Stimulated activated CD4-positive, alpha-beta T cell treated with anti-CD3 and anti-CD28 coated beads, TNF-alpha, amount 100 ng/mL, for 24 hours (primary cell): ENCODE measurements at places on chromosomes 2 and 18.

DNA sequence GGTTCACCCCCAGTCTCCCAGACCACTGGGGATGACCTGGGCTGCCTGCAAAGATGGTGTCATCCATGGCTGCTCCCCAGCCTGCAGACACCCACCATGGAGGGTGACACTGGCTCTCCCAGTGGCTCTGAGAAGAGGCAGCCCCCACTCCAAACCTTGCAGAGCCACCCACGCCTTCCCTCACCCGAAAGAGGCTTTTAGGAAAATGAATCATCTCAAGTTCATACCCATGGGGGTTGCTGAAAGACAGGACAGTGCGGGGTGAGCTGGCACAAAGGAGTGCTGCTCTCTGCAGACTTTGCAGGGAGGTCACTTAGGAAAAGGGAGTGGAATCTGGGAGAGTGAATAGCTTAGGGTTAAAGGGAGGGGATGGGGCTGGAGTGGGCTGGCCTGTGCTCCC is 36.4 kb downstream of the MPHOSPH10 start:
- no peak for DNase-seq

DNA sequence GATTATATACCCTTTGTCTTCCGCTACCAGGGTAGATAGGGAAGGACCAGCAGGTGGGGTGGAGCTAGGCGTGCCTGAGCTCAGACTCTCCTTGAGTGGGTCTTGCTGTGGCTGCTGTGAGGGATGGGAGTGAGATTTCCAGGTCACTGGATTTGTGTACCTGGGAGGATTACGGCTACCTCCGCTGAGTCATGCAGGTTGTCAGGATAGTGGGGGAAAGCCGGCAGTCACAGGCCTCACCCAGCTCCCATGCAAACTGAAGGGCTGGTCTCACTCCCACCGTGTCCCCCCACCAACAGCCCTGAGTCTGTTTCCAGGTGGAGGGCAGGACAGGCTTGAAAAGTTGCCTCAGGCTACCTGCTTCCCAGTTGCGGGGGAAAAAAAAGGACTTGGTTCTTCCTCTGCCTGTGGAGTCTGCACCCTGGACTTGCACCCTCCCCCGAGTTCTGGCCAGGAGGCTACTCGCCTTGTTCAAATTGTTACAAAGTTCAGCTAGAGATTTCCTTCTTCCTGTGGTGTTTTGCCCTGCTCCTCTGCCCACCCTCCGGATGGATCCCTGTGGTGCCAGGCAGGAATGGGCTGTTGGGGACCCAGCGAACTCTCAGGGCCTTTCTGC is 268.3 kb downstream of the VAPA start:
- DNase-seq = no peak

- no peak for DNase-seq
Observed at GRCh38 chr2:179636100-179636980, 225.1 kb downstream of the ZNF385B start.

GRCh38 chr18:55503167-55503820 is 84.7 kb downstream of the TCF4 start:
- DNase-seq = no peak

DNA sequence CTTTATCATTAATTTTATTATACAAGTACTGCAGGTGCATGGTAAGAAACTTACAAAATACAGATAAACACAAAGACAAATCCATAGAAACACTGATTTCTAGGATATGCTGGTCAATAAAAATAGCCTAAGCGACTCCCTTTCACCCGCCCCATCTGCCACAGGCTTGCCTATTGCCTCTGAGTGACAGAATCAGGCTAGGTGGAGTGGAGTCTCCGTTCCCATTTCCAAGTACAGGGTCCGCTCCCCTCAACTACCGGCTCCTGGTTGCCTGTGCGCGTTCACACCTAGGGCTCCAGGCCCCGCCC is 201 bp upstream of the TRAPPC12 start:
- no peak for DNase-seq

DNA sequence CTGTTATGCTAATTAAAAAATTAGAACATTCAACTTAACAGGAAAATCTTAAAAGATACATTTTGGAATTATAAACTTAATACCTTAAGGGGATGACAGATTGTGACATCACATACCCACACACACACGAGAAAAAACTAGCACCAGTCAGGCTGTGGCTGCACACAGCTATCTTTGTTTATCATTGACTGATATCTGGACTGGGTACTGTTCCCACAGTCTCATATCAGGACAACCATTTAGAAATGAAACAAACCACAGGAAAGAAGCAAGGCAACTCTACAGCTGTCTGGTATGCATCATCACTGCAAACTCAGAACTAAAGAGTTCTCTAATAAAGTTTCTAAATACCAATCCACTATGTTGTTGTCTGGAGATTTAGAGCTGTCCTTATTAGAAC is 210.9 kb upstream of the SMAD7 start:
- no peak for DNase-seq

DNA sequence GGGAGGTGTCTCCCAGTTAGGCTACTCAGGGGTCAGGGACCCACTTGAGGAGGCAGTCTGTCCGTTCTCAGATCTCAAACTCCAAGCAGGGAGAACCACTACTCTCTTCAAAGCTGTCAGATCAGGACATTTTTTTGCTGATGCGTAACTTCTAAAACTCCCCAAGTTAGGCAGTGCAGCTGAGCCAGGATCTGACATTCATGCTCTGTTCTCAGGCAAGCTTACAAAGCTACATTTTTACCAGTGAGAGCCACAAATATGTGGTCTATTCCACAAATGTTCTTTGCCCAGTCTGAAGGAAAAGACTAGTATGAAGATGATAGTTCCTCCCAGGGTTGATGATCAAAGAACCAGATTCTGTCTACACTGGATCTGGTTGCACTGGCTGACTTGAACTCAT is 184.1 kb downstream of the MTCL1 start:
- no peak for DNase-seq

DNA sequence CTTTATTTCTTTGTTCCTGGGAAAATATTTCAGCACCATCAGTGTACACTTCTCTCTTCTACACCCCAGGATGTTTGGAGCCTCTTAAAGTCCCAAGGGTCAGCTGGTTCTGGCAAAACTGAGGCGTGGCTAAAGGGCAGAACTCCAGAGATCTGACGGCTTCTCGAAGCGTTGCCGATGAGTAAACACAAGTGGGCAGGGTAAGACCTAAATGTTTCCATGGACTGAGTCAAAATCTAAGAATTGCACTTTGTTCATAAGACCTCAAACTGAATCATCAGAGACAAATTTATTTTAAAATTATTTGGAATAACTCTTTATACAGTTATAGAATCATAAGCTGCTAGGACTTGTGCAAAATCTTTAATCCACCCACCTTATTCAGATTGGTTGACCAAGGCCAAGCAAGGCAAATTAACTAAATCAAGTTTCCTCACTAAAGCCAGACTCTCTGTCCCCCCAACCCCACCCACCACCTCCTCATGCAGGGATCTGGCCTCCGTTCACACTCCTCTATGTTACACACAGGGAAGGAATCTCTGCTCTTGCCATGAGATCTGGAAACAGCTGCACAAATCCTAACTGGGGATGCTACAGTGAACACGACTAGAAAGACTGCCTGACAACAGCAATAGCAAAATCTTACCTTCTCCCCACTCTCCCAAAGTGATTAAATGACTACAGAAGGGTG is 342.6 kb upstream of the KLHL29 start:
- DNase-seq = no peak

GRCh38 chr2:95700519-95700918 is 108.7 kb downstream of the TRIM43 start:
- no peak for DNase-seq
